ENCODE measurements at places on chromosomes 2 and 18.

- DNase-seq: no peak
Observed at GRCh38 chr2:97359861-97360584, 229.7 kb downstream of the ANKRD36B start.

DNA sequence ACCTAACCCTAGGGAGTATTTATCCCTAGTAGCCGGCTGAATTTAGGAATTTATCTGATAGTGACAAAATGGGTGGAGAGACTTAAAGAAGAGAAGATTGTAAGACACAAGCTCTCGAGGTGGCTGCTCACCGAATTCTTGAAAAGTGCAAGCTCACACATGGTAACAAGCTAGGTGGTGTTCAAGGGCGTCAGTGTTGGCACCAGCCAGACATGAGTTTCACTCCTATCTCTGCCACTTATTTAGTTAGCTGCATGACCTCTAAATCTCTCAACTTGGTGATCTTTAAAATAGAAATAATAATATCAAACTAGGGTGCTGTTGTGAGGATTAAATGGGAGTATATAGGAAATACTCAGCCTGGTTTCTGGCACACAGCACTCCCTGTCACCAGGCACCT, 102.6 kb upstream of the APCDD1 start:
- no peak for DNase-seq

GRCh38 chr18:832085-832681, 20.1 kb upstream of the YES1 start:
- DNase-seq: no peak

DNA sequence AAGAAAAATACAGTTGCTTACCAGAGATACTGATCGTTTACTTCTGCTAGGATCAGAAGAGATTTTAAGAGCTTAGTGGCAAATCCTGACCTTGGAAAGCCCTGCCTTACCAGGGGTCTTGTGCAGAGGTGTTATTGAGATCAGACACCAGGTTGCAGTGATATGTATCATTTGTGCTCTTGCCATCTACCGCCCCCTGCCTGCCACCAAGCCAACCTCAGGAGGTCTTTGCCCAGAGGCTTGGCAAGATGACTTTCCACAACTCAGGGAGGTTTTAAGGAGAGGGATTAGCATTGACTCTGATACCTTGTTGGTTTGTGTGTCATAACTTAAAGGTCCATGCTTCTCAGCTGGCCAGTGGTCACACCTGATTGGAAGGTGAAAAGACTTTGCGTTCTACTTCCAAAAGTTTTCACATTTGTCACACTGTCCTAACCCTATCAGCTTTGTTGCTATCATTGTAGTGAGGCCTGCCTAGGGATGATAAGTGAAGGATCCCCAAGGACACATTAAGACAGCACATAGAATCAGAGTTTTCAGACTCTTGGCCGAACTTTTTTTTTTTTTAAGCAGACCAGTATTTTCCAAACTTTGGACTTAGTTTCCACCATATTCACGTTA, 46.2 kb upstream of the MGAT5 start:
- peak; percentile 48 for DNase-seq

DNA sequence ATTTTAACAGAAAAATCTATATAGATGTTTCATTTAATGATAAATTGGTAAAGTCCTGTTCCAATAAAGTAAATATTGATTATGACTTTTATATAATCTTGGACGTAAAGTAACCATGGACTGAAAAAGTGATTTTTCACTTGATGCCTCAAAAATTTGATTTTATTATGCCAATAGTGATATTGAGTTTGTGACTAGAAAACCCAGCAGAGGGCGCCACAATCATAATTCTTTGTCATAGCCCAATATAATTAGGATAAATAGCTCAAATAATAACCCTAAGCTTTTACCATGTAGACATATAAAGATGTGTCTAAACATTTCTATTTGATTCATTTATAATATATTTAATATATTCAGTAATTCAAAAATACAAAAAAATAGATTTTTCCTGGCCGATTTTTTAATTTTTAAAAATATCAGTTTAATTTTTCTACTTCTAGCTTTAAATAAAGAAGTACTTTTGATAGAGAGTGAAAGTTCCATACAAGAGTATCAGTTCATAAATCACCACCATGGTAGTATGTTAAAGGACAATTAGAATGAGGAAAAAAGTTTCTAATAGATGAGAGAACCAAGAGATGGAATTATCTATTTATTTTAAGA, 30.7 kb downstream of the CAMKMT start:
- DNase-seq: peak; percentile 10
